HepG2 (cell line): ENCODE measurements at places on chromosomes 16 and 17. TPM values are rescaled to one million over a fixed set of nuclear protein-coding genes. Genes with fewer than 3 reads are reported as not detected.

- no peak for DNase-seq
Observed at GRCh38 chr16:1333149-1333812, at the start of gene BAIAP3. BAIAP3 (plus strand) TSS chr16:1333645; CDS start chr16:1338550, 4,905 bp downstream.

The CDRT15L2 gene
- total RNA-seq: not detected in 2 replicates

The SHCBP1 gene
- total RNA-seq: 33.0 and 48.9 TPM in 2 replicates

DNA sequence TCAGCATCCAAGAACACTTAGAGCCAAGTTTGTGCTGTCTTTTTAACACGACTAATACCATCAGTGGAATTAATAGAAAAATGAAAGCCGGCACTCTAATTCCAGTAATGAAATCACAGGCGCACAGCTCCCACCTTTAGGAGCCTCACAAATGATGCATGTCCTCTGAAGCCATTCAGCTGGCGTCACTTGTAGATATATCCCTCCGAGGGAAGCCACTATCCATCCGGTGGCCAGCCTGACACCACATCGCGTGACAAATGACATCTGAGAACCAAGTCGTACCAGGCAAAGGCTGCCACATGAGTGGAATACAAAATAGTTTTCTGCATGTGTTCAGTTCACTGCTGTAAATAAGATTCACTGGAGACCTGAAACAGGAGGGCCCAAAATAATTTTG, 205.6 kb downstream of the GRIN2A start:
- DNase-seq: no peak

DNA sequence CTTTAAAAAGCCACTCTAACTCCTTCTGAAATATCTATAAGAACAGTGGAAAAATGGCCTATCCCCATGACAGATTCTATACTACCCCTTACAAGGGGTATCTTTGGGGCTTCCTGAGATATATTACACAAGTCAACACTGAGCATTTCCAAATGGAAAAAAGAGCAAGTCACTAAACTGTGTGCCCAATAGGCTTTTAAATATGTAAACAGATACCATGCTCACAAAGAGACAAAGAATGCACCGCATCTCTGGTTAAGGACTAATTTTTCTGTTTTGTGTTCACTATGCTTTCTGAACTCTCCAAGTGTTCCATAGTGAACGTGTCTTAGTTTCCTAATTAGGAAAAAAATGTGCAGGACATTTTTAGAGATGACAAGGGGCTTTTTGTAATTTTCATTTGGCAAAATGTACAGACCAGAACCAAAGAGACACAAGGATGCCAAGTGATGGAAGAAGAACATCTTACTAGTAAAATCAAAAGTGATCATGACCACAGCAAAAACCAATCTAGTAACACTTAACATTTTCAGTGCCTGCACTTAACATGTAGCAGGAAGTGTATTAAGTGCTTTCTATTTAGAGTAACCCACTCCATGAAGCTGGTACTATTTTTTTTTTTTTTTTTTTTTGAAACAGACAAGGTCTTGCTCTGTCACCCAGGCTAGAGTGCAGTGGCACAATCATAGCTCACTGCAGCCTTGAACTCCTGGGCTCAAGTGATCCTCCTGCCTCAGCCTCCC, 21.5 kb downstream of the MYH11 start:
- no peak for DNase-seq

DNA sequence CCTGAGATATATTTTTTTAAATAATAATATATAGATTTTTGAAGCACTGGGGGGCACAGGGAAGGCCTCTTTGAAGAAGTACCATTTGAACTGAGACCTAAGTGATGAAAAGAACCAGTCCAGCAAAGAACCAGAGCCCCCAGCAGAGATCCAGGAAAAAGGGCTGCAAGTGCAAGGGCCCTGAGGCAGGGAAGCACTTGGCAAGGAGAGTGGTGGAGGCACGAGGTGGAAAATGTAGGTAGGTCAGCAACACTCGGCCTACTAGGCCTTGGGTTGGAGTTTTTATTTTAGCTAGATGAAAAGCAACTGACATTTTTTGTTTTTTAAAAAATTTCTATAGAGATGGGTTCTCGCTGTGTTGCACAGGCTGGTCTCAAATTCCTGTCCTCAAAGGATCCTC, 1.6 kb upstream of the CD19 start:
- no peak for DNase-seq

DNA sequence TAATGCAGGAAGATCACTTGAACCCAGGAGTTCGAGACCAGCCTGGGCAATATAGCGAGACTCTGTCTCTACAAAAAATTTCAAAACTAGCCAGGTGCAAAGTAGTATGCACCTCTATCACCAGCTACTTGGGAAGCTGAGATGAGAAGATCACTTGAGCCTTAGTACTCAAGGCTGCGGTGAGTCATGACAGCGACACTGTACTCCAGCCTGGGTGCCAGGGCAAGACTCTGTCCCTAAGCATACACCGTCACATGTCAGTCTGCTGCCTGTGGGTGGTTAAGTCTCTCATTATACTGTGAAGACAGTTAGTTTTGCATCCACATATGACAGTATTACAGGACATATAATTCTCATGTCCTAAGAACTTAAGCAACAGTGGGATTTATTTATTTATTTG, 21.8 kb downstream of the NMRAL1 start:
- DNase-seq: no peak

DNA sequence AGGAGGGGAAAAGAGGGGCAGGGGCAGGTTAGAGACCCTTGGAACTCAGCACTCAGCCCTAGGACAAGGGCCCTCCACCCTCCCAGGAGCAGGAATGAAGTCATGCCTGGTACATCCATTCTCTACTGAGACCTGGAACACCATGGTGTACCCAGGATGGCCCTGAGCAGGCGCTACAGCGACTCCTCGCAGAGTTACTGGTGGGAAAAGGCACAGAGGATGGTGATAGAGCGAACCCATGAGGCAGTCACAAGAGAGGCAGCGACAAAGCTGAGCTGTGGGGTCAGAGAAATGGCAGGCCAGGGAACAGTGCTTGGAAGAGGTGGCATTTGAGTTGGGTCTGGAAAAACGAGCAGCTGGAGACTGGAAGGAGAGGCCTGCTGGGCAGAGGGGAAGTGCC, 37.5 kb downstream of the SRCIN1 start:
- no peak for DNase-seq

- DNase-seq: peak; percentile 58
Observed at GRCh38 chr16:50473356-50473945, 74.7 kb upstream of the NKD1 start.

The CPPED1 gene
- 66.6 and 118 TPM in 2 replicates for total RNA-seq

The SLFN12L gene
- not detected in 2 replicates for total RNA-seq

- peak; percentile 58 for DNase-seq
Observed at GRCh38 chr16:69566240-69566980, 644 bp downstream of the NFAT5 start.

The TMEM92 gene
- not detected in 2 replicates for total RNA-seq

The HAP1 gene
- 0.07 and 0.08 TPM in 2 replicates for total RNA-seq

DNA sequence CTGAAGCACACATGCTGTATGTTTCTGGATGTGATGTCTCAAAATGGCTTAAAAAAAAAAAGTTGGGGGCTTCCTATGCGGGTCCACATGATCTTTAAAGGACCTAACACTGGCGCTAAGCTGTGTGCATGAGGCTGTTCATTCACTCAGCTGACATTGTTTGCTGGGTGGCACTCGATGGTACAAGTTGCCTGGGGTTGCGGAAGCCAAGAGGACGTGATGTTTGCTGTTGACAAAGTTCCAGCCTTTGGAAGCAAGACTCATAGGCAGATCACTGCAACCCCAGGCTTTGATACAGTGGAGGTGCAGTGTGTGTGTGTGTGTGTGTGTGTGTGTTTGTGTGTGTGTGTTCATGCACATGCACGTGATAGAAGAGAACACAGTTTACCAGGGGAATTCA, 29.5 kb upstream of the DNAI2 start:
- DNase-seq: no peak

GRCh38 chr17:48499735-48500434, 30.9 kb downstream of the HOXB1 start:
- DNase-seq: no peak

The MYH11 gene
- not detected in 2 replicates for total RNA-seq

- no peak for DNase-seq
Observed at GRCh38 chr16:4615384-4616046, 827 bp upstream of the UBALD1 start.

DNA sequence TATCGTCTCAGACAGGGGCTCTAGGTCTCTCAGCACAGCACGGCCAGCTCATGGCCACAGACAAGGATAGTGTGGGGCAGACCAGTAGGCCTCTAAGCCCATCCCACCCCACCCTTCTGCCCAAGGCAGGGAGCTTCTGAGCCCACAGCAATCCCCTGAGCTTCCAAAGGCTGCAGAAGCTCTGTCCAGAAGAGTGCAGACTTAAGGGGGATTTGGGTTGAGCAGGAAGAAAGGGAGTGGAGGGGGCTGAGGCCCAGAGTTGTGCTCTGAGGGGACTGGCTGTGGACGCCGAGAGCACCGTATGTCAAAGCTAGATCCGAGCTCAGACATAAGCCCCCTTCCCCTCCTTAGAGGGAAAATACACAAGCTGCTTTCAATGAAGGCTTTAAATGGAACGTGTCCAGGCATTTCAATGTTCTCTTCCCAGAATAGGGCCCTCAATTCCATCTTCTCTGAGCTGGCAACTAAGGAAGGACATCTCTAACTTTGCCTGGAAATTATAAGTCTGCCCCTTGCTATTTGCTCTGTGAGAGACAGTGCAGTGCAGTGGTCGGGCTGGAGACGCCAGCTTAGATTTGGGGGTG, 116.4 kb upstream of the RPL38 start:
- DNase-seq: no peak

The NHLRC4 gene
- 0.40 and 0.48 TPM in 2 replicates for total RNA-seq

The CTRB2 gene
- not detected in 2 replicates for total RNA-seq
